ENCODE measurements at places on chromosomes 13 and 19.

GRCh38 chr13:98315902-98316301 is 138.8 kb upstream of the RNF113B start:
- no peak for DNase-seq

GRCh38 chr13:80437231-80437630 is 96.3 kb upstream of the SPRY2 start:
- no peak for DNase-seq

DNA sequence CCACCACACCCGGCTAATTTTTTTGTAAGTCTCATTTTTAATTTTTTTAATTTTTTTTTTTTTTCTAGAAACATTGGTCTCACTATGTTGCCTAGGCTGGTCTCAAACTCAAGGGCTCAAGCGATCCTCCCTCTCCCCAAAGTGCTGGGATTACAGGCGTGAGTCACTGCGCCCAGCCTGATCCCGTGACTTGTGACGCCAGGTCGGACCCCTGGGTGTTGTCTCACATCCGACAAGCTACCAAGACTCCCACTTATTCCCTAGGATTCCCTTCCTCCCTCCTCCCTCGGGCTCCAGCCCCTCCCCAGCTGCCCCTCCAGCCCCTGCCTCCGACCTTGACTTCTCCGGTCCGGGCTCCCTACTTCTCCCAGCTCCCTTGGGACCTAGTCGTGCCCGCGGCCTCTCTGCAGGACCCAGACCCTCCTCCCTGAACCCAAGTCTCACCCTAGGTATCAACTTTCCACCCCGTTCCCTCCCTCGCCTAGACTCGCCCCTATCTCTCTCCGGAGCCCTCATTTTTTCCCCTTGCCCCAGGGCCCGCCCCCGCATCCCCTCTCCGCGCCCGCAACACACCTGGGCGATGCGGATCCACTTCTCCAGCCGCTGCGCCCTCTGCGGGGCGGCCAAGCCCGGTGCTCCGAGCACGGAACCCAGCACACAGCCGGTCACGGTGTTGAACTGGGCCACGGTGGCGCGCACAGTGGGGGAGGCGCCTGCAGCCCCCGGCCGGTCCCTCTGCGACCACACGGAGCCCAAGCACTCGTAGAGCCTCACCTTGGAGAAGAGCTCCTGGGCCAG is 13.1 kb downstream of the RGL3 start:
- no peak for DNase-seq

- DNase-seq: no peak
These were observed 15.2 kb upstream of the C1QTNF9B start for GRCh38 chr13:23912469-23912868.
